ENCODE measurements at places on chromosomes 6 and 20. TPM values are rescaled to one million over a fixed set of nuclear protein-coding genes. Genes with fewer than 3 reads are reported as not detected.

DNA sequence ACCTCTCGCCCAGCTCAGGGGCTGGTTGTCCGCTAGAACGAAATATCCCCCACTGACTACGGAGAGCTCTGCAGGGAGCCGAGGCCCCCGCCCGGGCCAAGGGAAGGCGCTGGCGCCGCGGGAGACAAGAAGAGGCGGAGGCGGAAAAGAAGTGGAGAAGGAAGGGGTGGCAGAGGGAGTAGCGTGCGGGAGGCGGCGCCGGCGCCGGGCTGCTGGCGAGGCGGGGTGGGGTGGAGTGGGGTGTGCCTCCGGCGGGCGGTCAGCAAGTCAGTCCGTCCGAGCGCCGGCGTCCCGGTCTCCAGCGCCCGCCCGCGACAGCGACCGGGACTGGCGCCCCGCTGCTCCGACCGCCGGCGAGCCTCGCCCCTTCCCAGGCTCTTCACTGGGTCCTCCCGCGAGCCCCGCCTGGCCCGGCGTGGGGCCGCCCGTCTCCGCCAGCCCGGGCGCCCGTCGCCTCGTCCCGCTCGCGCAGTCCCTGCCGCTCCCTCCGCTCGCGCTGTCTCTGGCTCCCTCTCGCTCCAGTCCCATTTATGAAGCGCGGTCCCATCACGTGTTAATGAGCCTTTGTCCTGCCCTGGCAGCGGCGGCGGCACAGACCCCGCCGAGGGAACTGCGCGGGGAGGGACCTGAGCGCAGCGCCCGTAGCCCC lies at the start of gene CNR1:
TSS of gene CNR1 (minus strand) at position 504 of the 649 bp plus-strand sequence. CDS start 21,073 bp downstream, outside the sequence.
- H3K4me3 ChIP-seq: peak within 1 kb of the TSS; percentile 95
- peak within 1 kb of the TSS; percentile 59 for H3K27ac ChIP-seq
- H3K27me3 ChIP-seq: peaks cover 80% of the 10 kb centered on the region
- DNase-seq: peak; percentile 42
- H3K4me1 ChIP-seq: peaks cover 14% of the 10 kb centered on the region

DNA sequence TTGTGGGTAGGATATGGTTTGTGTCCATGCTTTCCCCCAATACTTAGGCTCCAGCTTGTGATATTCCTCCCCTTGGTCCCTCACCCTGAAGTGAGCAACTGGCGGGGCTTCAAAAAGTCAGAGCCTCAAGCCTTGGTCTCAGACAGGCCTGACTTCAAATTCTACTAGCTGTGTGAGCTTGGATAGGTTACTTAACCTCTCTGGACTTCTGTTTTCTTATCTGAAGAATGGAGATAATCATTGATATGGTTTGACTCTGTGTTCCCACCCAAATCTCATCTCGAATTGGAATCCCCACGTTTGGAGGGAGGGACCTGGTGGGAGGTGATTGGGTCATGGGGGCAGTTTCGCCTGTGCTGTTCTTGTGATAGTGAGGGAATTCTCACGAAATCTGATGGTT lies 94.9 kb upstream of the CD83 start:
- H3K27ac ChIP-seq: no peak overlapping the region
- no peaks in the 10 kb centered on the region for H3K36me3 ChIP-seq
- H3K4me3 ChIP-seq: no peak overlapping the region
- H3K27me3 ChIP-seq: no peaks in the 10 kb centered on the region
- DNase-seq: no peak
- peaks cover 13% of the 10 kb centered on the region for H3K4me1 ChIP-seq

The DEFB124 gene
- not detected for total RNA-seq

The RNF5 gene
- total RNA-seq: 60.2 TPM

- no peaks in the 10 kb centered on the region for H3K27me3 ChIP-seq
- DNase-seq: no peak
- H3K27ac ChIP-seq: no peak overlapping the region
- peaks cover 24% of the 10 kb centered on the region for H3K4me1 ChIP-seq
- no peak overlapping the region for H3K4me3 ChIP-seq
These were observed 1.9 kb upstream of the BMP5 start for GRCh38 chr6:55877283-55877682.

- no peak overlapping the region for H3K4me3 ChIP-seq
- peaks cover 2% of the 10 kb centered on the region for H3K27me3 ChIP-seq
- H3K4me1 ChIP-seq: no peaks in the 10 kb centered on the region
- DNase-seq: no peak
- H3K36me3 ChIP-seq: no peaks in the 10 kb centered on the region
These were observed 489.1 kb downstream of the PREX1 start for GRCh38 chr20:48338717-48339116.

The NR2E1 gene
- not detected for total RNA-seq

The VSTM2L gene
- total RNA-seq: 9.3 TPM

The POLR1C gene
- 45.8 TPM for total RNA-seq

The TBXT gene
- total RNA-seq: not detected

DNA sequence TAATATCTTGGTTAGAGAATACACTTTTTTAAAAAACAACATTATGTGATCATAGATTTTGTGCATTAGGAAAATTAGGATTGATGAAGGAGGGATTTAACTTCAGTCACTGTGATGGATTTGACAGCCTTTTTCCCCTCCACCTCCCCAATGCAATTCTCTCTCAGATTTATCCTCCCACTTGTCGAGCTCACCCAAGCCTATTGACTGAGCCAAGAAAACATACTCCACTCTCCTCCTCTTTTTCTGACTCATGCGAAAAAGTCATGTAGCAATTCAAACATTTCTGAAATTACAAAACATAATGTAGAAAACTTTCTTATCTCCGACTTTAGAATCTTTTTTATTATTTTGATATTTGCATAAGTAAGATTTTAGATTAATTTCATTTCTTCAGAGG lies 24.1 kb downstream of the KLHL32 start:
- H3K4me1 ChIP-seq: no peaks in the 10 kb centered on the region
- no peaks in the 10 kb centered on the region for H3K36me3 ChIP-seq
- no peak for DNase-seq
- no peak overlapping the region for H3K27ac ChIP-seq
- H3K27me3 ChIP-seq: peaks cover 2% of the 10 kb centered on the region

The LZTS3 gene
- 11.0 TPM for total RNA-seq

- H3K27me3 ChIP-seq: peaks cover 5% of the 10 kb centered on the region
- H3K4me1 ChIP-seq: no peaks in the 10 kb centered on the region
- no peak overlapping the region for H3K27ac ChIP-seq
- no peak overlapping the region for H3K4me3 ChIP-seq
These were observed 9.7 kb upstream of the AFDN start for GRCh38 chr6:167817016-167817415.

DNA sequence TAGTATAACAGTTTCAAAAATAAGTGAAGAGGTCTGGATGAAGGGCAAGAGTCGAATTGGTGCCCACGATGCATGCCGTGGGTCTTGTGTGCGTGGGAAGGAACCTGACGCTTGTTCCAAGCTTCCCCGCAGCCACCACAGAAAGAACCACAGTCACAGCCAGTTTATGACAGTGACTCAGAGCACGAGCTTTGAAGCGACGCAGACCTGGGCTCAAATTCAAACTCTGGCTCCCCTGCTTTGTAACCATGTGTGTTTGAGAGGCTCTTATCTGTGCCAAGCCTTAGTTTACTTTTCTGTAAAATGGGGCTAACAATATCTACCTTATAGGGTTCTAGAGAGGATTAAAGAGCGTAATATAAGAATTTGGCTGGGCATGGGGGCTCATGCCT lies 65.5 kb downstream of the SYNJ2 start:
- H3K4me3 ChIP-seq: no peak overlapping the region
- H3K36me3 ChIP-seq: no peaks in the 10 kb centered on the region
- no peak for DNase-seq
- H3K27ac ChIP-seq: no peak overlapping the region

The FHL5 gene
- total RNA-seq: not detected

Measured in neural crest cell (in vitro differentiated cells).